ENCODE measurements at places on chromosomes 4 and X.

- no peak for DNase-seq
Measured at GRCh38 chrX:139801397-139801813, 93.4 kb upstream of the MCF2 start.

DNA sequence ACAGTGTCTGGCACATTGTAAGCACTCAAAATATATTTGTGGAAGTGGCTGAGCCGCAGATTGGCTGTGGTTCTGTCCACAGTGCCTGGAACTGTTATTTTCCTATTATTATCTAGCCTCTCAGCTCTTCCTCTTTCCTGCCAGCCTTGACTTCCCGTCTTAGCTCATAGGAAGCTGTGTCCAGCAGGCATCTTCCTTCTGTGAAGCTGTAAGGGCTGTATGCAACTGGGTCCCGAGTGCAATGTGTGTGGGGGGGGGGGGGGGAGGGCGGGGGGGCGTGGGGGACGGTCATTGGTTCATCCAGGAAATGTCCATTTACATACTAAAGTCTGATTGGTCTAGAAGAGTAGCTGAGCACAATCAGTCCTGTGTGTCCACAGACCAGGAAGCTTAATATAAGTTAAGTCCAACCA is 210.7 kb downstream of the PDGFRA start:
- peak; percentile 50 for DNase-seq

- no peak for DNase-seq
Measured at GRCh38 chrX:109926743-109927662, 75.9 kb upstream of the TMEM164 start.

DNA sequence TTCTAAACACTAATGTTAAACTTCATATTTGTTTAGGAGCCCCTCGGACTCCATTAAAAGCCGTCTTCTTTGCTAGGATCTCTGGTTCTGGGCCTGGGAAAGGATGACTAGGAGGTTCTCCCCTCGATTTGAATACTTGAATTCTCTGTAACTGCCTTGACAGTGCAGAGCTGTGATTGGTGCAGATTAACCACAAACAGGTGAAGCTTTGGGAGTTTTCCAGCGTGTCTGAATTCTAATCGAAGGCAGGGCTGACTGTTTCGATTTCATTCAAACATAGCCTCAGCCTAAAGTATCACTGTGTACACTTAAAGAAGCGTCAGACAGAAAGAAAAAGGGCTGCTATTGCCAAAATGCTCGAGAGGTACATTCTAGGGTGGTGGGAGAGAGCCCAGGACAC is 29.0 kb downstream of the TFDP3 start:
- DNase-seq = no peak

DNA sequence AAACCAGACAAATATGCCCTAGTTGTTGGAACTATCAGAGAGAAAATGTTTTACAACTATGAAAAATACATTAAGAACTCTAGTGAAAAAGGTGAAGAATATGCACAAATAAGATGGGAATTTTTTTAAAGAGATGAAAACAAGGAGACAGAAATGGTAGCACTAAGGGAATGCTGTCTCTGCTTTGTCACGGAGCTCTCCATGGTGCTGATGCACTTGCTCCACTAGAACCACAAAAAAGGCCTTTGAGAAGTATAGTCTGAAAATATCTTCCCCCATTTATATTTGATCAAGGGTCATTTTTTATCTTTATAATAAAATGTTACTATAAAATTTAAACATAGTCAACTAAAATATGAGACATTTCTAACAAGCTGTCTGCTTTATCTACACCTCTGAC is 1655.5 kb upstream of the AGA start:
- DNase-seq = no peak

GRCh38 chrX:2691543-2692220 is 587 bp downstream of the CD99 start:
- no peak for DNase-seq

- no peak for DNase-seq
Measured at GRCh38 chr4:7511525-7511924, 76.8 kb upstream of the PSAPL1 start.

DNA sequence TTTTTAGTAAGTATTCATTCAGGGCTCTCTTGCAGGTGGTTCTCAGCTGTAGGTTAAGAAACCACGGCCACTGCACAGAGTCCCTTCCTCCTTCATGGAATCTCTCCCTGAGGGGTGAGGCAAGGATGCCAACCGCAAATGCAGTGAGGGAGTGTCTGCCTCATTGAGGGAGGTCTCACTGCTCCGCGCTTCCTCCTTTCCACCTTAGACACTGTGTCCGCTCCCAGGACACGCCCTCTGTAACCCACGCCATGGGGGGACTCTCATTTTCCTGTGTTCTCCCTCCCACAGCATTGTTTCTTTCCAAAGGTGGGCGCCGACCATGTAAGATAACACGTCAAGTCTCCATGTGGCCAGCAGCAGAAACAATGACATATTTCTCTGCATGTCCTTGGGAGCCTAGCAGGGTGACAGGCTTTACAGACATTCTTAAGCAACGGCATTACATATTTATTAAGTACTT is 63.2 kb downstream of the SEPSECS start:
- no peak for DNase-seq

DNA sequence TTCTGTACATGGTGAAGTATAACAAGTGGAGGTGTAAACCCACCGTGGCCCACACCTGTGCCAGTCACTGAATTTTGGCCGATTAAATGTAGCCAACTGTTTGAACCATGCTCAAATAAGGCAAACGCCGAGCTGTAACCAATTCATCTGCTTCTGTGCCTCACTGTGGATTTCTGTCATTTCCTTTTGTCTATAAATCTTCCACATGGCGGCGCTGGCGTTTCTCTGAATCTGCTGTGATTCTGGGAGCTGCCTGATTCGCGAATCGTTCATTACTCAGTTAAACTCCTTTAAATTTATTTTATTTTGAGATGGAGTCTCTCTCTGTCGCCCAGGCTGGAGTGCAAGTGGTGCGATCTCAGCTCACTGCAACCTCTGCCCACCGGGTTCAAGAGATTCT is 19.2 kb downstream of the SUPT20HL2 start:
- no peak for DNase-seq

DNA sequence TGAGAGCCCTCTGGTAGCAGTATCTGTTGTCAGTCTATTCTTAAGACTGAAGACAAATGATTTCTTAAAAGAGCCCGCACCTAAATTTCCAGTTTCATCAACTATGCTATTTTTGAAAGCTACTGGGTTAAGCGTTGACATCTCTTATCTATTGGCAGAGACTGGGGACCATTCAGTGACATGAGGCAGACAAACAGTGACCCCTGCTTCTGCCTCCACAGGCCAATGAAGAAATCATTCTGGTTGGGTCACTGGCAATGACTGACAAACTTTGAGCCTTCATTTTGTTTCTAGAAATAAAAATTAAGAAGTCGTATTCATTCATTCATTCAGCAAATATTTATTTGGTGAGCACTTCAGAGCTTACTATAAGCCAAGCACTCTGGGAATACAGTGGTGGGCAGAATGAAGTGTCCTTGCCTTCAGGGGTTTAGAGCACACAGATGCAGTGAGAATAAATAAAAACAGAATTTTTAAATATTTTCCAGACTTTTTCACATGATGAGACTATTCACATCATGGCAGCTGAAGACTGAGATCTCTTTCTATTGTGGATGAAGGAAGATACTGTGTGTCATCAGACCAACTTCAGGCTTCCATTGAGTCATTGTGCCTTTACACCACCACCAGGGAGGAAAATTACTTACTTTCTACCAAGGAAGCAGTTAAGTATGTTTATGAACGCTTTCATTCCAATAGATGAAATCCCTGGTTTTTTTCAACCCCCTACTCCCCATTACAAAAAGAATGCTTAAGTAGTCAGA is 36.0 kb downstream of the SORBS2 start:
- no peak for DNase-seq

GRCh38 chr4:99868126-99868596 is 26.1 kb downstream of the LAMTOR3 start:
- no peak for DNase-seq

DNA sequence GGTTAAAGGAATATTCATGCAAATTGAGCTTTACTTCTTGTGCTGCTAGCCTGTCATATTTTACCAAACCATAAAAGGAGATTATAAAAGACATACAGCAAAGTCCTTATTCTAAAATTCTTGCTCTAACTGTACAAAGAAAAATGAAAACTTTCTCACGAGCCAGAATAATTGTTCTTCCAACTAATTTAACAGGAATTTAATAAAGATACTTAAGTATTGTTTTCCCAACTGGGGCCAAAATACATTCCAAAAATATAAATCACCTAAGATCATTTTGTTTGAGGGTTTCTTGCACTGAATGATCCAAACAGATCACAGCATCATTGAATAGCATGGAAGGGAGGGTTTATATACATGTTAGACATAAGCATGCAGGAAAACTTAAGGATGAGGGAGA is 127.1 kb upstream of the PCDH18 start:
- no peak for DNase-seq

GRCh38 chr4:24583451-24584210 is 723 bp downstream of the DHX15 start:
- DNase-seq = peak; percentile 46

- DNase-seq = peak; percentile 14
Measured at GRCh38 chrX:63686878-63687714, 97.9 kb downstream of the ARHGEF9 start.

DNA sequence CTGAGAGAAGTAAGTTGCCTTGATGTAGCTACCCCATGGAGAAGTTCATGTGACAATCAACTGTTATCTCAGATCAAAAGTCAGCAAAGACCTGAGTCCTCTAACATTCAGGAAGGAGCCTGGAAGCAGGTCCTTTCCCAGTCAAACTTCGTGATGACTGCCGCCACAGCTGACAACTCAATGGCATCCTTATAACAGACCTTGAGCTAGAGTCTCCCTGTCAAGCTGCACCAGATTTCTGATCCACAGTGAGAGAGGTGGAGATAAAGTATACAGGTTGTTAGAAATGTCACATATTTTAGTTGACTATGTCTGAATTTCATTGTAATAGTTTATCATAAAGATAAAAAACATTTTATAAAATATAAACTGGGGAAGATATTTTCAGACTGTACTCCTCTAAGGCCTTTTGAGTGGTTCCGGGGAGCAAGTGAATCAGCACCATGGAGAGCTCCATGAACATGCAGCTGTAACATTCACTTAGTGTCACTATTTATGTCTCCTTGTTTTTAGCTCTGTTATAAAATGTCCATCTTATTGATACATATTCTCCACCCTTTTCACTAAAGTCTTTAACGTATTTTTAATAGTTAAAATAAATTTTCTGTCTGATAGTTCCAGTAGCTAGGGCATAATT is 1653.5 kb upstream of the AGA start:
- DNase-seq = no peak

- peak; percentile 62 for DNase-seq
Measured at GRCh38 chr4:128809477-128810330, at the start of gene JADE1. TSS of gene JADE1 (plus strand) at chr4:128809700. CDS start at chr4:128831759, 22,059 bp downstream.

DNA sequence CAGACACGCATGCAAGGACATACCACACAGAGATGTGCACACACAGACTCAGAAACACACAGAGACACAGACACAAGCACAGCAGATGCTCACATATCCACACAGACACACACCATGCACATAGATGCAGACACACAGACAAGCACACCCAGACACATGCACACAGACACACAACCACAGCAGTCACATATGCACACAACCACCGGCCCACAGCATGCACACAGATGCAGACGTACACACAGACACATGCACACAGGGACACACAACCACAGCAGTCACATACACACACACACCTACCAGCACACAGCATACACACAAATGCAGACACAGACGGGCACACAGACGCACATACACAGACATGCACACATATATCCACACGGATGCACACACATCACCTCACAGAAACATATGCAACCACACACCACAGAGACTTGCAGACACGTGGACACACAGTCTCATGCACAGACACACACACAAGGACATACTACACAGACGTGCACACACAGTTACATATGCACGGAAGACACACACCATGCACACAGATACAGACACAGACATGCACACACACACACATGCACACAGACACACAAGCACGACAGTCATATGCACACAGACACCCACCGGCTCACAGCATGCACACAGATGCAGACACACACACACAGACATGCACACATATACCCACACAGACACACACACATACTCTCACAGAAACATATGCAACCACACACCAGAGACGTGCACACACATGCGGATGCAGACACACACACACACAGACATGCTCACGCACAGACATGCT is 25.2 kb upstream of the SLC25A6 start:
- no peak for DNase-seq

DNA sequence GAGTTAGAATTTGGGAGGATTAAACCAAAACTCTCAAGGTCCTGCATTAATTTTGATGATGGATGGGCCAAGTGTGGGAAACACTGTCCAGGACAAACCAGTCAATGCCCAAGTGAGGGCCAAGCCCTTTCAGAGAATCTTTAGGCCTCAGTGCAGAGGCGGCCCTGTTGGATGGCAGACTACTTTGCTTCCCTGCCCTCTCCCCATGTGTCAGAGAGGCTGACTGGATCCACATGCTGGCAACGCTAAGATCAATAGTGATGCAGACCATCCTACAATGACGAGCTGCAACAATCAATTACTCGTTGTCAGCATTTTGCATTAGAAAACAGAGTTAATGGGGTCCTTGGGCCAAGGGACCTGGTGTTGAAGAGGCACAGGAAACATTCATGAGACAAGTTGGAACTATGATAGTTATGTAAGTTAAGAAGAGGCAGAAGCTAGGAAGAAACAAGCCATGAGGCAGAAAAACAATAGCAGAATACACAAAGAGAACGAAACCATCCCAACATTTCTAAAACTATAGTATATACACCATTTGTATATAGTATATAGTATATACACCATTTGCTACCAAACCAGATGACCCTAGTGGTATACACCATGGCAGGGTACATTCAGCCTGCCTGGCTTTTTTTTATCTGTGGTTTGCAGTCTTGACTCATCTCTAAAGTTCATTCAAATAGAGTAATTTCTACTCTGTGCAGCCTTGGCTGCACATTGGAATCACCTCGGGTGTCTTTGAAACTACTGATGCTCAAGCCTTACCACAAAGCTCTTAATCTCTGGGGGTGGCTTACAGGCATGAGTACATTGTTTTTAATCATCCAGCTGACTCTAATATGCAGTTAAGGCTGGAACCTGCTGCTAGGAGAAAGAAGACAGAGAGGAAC is 147.7 kb upstream of the GYPA start:
- DNase-seq = no peak

- no peak for DNase-seq
Measured at GRCh38 chr4:2150076-2150475, 90.9 kb downstream of the NAT8L start.

DNA sequence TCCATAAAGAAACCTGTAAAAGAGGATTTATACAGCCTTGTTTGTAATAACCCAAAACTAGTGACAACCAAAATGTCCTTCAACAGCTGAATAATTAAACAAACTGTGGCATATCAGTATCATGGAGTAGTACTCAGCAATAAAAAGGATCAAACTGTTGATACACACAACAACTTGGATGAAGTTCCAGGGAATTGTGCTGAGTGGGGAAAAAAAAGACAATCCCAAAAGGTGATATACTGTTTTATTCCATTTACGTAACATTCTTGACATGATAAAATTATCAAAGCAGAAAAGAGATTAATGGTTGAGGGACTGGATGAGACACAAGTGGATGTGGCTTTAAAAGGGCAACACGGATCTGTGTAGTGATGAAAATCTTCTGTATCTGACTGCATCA is 7.8 kb downstream of the CLIC2 start:
- no peak for DNase-seq

- no peak for DNase-seq
Measured at GRCh38 chr4:6137747-6138135, 62.6 kb downstream of the JAKMIP1 start.

- DNase-seq = no peak
Measured at GRCh38 chrX:110201799-110202198, 116.1 kb downstream of the AMMECR1 start.

- DNase-seq = peak; percentile 2
Measured at GRCh38 chr4:159764343-159764952, 661.6 kb downstream of the RAPGEF2 start.

Measured in NCI-H2029 treated with DMSO at 0.1 percent for 48 hours (cell line).